ENCODE measurements at places on chromosomes 3 and 15.

DNA sequence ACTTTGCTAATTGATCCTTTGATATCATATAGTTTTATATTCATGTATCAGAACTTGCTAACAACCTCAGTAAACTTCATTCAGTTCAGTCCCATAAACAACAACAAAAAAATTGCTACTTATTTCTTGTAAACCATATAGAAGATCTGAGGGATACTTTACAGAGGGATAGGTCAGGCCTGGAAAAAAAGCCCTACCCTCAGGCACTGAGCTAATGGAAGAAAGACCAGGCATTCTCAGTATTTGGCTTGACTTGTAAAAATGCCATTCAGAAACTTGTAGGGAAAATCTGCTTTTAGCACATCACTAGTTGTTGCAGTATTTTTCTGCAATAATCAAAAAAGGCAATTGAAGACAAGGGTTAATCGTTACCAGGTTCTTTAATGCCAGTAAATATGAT is 33.1 kb downstream of the ARMC8 start:
- no peak for DNase-seq

GRCh38 chr3:5021116-5022092 is 42.2 kb downstream of the BHLHE40 start:
- no peak for DNase-seq

- DNase-seq = peak; percentile 64
These were observed 43.5 kb downstream of the CFAP92 start for GRCh38 chr3:128950223-128950938.

GRCh38 chr3:107208100-107208499 is 169.1 kb upstream of the CCDC54 start:
- peak; percentile 3 for DNase-seq

DNA sequence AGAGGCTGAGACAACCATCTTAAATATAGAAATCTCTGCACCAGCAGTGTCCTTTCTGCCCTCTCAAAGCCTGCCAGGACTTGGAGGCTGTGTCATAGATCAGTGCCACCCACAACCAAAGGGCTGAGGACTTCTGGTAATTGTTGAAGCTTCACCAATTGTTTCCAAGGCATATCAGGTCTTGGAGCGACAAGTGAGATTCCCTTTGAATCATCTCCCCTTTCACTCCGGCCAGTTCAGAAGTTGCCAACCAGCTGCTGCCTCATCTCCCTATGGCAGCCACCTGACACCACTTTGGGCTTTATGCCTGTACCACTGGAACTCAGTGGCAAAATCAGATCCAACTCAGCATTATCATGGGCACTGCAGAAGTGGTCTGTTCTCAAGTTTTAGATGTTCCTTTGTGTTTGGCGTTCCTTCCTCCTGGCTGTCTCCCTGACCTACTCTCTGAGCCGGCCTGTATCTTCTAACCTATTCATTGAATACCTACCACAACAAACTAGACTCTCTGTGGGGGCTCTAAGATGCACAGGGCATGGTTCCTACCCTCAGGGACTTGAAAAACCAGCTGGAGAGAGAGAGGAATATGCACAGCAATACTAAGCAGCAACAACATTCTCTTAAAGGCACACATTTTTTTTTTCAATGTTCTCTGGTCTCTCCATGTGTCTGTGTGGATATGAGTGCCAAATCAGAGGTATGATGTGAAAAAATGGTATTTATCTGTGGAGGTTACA is 90.8 kb upstream of the PFN2 start:
- DNase-seq = no peak

DNA sequence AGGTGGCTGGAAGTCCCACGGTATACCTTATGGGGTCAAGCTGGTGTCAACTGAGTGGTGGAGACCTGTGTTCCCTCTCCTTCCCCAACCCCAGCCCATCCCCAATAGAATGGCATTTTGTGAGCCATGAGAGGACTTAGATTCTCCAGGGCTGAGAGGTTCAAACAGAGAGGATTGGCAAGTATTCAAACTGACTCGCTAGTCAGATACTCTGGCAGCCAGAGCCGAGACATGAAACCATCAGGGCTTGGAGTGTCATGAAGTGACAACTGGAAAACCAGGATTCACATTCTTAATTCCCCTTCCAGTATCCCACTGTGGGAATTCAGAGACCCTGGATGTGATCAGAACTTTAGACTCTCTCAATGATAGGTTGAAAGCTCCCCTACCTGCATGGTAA is 159.4 kb upstream of the SNTN start:
- DNase-seq = no peak

DNA sequence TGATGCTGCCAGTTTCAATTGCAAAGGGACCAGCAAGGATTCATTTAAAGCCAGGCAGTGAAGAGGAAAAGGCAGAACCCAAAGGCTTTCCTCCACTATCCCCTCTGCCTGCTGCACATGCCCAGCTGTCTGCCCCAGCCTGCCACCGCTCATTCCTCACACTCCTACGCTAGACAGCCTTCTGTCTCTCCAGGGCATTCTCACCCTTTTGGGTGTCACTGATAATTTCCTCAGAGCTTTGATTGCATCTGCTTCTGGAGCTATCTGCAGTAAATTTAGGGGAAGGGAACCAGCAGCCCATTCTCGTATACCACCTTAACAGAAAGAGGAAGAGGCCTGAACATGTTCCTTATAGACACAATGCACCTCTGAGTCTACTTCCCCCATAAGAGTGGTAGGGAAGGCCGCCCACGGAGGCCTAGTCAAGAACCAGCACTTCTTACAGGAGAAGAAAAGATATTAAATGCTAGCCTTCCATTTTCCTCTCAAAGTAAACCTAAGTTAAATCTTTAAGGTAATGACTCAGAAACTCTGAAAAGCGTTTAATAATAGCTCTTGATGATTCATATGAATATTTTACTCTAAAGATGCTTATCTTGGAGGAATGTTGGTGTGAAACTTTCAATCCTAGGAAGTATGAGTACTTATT is 20.9 kb downstream of the NUDT16 start:
- DNase-seq = no peak

- no peak for DNase-seq
These were observed 2.6 kb downstream of the GP5 start for GRCh38 chr3:194396539-194396858.

DNA sequence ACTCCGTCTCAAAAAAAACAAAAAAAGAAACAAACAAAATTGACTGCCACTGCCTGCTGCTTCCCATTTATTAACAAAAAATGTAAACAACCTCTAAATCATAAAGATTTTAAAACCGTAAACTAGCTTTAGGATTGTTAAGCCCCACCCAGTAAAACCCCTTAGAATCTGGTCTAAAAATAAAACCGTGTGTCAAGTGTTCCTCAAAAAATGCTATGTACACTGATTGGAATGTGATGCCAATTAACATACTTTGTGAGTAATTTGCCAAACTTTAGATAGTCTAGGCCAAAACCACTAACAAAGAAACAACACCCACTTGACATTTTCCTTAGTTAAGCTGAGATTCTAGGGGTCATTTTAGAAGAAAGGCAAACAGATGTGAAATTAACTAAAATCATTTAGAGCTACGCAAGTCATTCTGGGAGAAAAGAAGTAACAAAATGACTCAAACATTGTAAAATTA is 5.3 kb downstream of the RAF1 start:
- no peak for DNase-seq

DNA sequence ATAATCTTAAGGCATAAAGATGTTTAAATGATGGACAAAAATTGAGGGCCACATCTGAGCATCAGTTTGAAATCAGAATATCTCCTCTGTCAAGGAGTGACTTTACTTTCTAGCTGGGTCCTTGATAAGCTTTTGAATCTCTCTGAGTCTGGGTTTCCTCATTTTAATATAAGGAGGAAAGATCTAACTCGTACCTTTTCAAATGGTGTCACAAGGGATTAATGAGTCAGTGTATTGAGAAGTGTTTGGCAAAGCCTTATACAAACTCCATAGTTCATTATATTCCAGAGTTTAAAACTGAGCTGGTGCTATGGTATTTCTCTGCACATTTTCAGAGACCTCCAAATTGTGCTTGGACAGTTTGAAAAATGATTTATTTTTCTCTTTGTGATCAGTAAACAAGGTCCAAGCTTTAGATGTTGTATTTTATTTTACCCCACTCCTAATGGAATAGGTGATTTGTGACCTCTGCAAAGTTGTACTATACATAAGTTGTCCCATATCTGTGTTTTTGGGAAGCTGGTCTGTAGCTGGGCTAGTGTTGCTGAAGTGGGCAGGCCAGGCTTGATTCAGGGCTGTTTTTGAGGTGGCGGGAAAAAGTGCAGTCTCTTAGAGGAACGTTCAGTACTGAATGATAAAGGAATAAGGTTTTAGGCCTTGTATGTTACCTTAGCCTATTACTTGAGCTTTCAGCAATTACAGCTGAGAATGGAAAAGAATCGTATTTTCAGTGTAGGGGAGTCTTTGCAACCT is 5.6 kb downstream of the FNDC3B start:
- DNase-seq = no peak

DNA sequence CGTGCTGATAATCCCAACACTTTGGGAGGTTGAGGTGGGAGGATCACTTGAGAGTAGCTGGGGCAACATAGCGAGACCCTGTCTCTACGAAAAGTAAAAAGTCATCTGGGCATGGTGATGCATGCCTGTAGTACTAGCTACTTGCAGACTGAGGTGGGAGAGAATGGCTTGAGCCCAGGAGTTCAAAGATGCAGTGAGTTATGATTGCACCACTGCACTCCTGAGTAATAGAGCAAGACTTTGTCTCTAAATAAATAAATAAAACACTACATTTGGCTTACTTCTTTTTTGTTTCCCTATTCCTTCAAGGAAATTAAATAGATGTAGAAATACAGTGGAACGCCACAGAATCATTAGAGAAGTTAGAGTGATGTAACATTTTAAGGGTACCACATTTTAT is 20.1 kb upstream of the LDHAL6B start:
- no peak for DNase-seq

- no peak for DNase-seq
These were observed 665 bp downstream of the PIGB start for GRCh38 chr15:55319537-55320237.

DNA sequence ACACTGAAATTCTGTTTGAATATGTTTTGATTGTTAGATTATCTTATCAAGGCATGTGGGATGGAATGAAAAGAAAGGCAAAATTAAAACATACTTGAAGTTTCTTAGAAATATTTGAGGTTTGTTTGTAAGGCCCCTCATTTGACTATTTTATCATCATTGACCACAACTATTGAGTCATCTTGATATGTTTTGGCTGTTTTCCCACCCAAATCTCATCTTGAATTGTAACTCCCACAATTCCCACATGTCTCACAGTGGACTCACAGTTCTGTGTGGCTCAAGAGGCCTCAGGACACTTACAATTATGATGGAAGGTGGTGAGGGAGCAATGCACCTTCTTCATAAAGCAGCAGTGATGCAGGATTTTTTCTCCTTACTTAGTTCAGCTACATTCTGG is 917.1 kb downstream of the PLOD2 start:
- DNase-seq = no peak

GRCh38 chr3:132773071-132773619 is 50.9 kb upstream of the NPHP3 start:
- no peak for DNase-seq

GRCh38 chr3:178205740-178206139 is 330.5 kb upstream of the KCNMB2 start:
- DNase-seq = no peak

GRCh38 chr3:29382409-29382808 is 101.5 kb downstream of the RBMS3 start:
- DNase-seq = no peak

DNA sequence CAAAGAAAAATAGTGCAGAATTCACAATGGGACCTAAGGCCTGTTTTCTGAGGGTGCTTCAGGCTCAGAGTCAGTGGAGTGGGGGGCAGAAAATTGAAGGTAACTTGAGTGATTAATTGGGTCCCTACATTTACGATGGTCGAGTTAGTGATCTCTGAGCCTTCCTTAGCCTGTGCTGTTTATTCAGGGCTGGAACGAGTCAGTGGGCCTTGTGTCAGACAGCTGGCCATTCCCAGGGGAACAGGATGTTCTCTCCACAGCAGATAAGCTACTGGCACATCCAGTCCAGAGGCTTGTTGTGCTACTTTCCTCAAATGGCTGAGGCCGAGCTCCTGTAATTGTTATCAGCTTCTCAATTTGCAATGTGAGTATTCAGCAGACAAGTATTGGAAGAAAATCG is 29.2 kb upstream of the CNTN3 start:
- DNase-seq = no peak

DNA sequence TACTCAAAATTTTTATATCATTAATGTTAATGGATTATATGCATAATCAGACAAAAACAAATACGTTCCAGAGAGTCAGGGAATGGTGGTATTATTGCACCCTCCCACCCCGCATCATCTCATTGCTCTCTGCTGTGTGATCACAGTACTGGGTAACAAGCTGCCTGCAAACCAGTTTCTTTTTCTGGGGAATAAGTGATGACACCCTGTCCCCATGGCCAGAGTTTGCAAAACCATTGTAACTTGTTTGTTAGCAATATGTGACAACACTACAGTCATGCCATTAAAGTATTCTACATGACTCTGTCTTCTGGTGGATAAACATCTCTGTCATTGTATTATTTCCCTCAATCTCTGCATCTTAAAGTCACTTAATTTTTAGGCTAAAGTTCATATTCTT is 39.5 kb downstream of the ZBTB38 start:
- no peak for DNase-seq

GRCh38 chr3:191355406-191355805 is 25.1 kb upstream of the UTS2B start:
- no peak for DNase-seq

DNA sequence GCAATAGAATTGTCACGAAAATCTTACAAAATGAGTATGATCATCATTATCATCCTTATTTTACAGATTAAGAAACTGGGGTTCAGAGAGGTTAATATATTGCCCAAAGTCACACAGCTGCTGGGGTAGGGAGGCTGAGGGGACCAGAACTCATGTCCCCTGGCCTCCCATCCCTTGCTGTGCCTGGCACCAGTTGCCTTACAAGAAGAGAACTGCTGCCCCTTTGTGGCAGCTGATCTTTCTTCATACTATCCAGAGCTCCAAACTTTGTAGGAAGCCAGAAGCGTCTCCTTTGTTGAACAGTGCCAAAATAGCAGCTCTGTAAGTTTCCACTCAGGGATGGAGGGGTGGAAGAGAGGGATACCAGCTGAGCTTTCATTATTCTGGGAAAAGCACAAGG is 236.8 kb upstream of the TBC1D5 start:
- DNase-seq = no peak

GRCh38 chr15:53473886-53474285 is 285.6 kb downstream of the WDR72 start:
- DNase-seq = no peak

DNA sequence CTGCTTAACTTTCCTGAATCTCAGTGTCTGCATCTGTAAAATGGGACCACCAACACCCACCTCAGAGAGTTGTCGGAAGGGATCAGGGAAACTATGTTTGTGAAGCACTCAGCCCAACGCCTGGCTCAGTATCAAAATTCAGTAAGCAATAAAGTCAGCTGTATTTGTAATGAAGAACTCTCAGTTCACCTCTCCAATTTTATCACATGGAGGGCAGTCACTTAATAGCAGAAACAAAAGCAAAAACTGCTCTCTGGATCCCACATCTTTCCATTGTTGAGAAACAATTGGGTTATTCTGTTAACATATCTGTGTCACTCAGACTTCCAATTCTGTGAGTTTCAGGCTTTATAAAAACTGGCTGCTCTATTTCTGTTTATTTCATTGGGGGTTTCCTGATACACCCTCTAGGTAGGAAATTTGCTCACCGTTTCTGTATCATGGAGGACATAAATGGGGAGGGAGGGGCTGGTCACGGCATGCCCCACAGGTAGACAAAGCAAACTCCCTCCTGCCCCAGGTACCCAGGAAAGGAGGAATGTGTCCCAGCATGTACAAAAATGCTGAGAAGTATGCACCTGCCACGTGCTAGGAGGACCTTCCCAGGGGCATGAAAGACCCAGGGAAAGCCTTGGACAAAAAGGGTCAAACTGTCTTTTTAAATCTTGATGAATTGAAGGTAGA is 81.4 kb upstream of the LMOD3 start:
- DNase-seq = no peak
